AG09309 (cell line): ENCODE measurements at places on chromosomes 16 and 17.

GRCh38 chr16:27291106-27291505 is 22.5 kb upstream of the NSMCE1 start:
- DNase-seq, result no peak

DNA sequence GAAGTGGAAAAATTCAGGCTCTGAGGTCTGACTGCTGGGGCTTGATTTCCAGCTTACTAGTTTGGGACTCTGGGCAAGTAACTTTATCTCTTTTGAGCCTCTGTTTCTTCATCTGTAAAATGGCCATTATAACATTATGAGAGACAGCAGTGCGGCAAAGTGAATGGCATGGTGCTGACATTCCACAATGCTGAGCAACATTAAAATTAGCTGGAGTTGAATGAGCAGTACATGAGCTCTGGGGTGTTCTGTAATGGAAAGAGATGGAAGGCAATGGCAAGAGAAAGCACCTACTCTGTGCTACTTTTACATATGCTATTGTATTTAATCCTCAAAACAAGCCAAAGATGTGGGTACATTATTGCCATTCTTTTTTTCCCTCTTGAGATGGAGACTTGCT is 535.7 kb upstream of the CDH11 start:
- no peak for DNase-seq

DNA sequence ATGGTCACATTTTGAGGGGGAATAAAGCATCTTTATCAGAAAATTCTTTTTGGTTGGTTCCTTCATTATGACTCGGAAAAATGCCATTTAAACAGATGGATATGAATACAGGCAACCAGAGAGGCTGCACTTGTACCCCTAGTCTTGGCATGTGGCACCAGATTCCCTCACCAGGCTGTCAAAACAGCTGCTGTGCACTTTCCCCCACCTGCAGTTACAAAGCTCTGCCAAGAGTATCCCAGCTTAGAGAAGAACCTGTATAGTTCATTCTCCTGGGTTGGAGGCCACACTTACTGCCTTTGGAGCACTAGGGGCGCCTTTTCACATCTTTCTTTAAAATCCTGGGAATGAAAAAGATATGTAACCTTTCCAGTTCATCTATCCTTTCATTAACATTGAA is 190.3 kb downstream of the KIF2B start:
- DNase-seq, result no peak

- no peak for DNase-seq
These were observed 34.3 kb upstream of the ATP2C2 start for GRCh38 chr16:84334058-84334457.

GRCh38 chr16:57689762-57690558 is 4.6 kb upstream of the DRC7 start:
- no peak for DNase-seq

DNA sequence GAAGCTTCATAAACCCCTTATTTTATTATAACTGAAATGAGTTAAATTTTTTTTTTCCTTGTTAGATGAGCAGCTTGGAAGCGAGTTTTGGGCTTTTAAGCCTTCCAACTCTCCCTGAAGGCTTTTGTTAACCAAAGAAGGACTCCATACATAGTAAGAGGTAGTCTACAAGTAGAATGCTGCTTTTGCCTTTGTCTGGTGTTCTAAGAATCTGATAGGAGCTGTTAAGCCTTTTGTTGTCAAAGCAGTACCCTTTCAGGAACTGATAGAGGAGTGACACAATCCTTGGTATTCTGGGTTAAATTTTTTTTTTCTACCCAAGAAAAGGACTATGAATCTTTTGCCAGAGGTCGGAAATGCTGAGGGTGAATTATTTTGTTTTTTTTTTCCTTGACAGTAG is 26.1 kb downstream of the MAP2K4 start:
- DNase-seq, result no peak

- no peak for DNase-seq
These were observed 19.6 kb downstream of the ATF7IP2 start for GRCh38 chr16:10405386-10405939.

GRCh38 chr16:89015271-89015859 is 38.4 kb upstream of the CBFA2T3 start:
- no peak for DNase-seq

GRCh38 chr17:36196131-36196486 is 449 bp downstream of the CCL3L1 start:
- no peak for DNase-seq

GRCh38 chr16:64269756-64270155 is 852.1 kb downstream of the CDH11 start:
- DNase-seq, result no peak

DNA sequence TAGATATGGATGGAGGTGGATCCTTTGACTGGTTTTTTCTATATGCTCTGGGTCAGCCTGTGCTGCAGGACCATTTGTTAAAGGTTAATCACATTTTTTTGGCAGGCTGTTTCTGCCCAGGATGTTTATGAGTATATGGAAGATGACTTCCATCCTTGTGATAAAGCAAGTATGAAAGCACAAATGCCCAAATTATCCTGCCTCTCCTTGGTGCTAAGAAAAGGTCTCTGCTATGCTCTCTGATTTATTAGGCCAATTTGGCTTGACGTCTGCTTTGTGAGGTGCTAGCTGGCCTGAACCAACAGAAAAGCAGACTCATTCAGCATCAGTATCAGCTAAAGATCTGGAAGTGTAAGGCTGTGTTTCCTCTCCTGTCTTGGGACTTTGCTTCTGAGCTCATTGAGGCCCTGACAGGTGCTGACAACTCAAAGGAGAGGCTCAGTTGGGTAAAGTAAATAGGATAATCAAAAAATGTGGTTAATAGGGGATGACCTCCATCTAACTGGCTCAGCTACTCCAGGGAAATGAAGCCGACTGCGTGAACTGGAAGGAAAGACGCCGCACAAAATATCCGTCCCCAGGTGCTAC is 15.2 kb downstream of the ANKRD40 start:
- DNase-seq, result no peak

- DNase-seq, result no peak
These were observed 48.5 kb downstream of the ARHGAP27 start for GRCh38 chr17:45384047-45384788.

- no peak for DNase-seq
These were observed 32.8 kb upstream of the RASD1 start for GRCh38 chr17:17528696-17529652.

GRCh38 chr16:88759245-88759975 is 25.6 kb downstream of the PIEZO1 start:
- no peak for DNase-seq

GRCh38 chr17:78878871-78879527 is 24.0 kb downstream of the CEP295NL start:
- no peak for DNase-seq

GRCh38 chr16:49019831-49020230 is 261.8 kb downstream of the CBLN1 start:
- DNase-seq, result no peak

GRCh38 chr17:56838687-56839086 is 4.7 kb downstream of the DGKE start:
- DNase-seq, result no peak

DNA sequence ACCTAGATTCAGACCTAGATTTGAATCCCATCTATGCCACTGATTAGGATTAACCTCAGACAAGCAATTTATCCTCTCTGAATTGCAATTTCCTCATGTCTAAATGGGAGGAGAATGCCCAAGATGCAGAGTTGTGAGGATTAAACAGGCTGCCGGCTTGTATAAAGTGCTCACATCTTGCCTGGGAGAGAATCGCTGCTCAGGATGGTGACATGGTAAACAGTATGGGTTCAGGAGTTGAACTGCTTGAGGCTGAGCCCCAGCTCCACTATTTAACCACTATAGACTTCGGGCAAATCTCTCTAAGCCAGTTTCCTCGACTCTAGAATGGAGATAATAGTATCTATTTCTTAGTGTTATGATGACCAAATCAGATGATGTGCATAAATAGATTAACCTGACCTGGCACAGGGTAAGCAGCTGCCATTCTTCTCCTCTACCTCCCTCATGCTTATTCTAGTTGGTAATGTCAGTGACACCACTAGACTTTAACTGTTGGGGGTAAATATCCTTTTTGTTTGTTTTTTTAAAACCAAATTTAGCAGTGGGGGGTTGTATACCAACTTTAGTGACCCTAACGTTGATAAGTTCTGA is 732 bp upstream of the RPL27 start:
- no peak for DNase-seq

DNA sequence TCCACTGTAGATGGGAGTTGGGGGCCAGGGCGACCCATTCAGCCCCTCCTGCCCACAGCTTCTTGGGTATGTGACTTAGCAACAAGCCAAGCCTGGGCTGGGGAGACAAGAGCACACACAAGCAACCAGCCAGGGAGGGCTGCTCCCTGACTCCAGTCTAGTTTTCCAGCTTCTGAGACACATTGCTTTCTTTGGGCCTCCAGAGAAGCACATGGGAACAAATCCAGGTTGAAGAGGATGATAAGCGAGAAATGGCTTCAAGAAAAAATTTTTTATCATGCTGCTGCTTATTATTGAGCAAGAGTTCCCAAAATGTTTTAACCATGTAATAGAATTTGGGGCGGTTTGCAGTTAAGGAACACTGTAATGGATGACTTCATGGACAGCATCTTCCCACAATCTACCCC is 173.7 kb downstream of the SOX9 start:
- no peak for DNase-seq

- no peak for DNase-seq
These were observed 166.5 kb downstream of the AXIN2 start for GRCh38 chr17:65394811-65395472.

GRCh38 chr17:28488533-28489276 is 15.3 kb downstream of the SLC13A2 start:
- no peak for DNase-seq

GRCh38 chr17:69430488-69430887 is 16.0 kb downstream of the MAP2K6 start:
- no peak for DNase-seq

- peak; percentile 76 for DNase-seq
These were observed 15.0 kb downstream of the UTP18 start for GRCh38 chr17:51275381-51275780.

- peak; percentile 95 for DNase-seq
These were observed 94.9 kb downstream of the ANKRD11 start for GRCh38 chr16:89395150-89396142.

- DNase-seq, result no peak
These were observed 18.1 kb upstream of the DHX40 start for GRCh38 chr17:59547131-59547915.

DNA sequence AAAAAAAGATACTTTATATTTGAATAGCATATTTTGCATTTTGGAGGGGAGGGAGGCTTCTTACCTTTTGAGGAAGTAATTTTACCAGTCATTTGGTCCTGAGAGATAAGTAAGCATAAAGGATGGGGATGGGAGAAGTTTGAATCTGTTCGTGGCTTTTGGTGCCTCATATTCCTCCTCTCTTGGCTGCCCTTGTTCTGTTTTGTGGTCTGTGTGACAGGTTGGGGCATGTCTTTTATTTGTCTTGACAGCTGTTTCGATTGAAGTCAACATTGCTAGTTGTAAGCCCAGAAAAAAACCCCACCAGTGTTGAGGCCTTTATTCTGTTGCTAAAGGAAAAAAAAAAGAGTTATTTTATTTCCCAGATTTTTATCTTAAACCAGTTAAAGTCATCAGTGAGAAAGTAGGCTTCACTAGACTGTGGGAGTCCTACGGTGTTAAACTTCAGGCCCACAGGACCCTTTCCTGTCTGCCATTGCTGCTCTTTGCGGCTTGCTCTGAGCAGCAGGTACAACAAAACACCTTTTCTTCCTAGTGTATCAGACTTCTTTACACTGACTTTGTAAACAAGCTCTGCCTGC is 11.4 kb downstream of the SLC7A6 start:
- DNase-seq, result no peak

DNA sequence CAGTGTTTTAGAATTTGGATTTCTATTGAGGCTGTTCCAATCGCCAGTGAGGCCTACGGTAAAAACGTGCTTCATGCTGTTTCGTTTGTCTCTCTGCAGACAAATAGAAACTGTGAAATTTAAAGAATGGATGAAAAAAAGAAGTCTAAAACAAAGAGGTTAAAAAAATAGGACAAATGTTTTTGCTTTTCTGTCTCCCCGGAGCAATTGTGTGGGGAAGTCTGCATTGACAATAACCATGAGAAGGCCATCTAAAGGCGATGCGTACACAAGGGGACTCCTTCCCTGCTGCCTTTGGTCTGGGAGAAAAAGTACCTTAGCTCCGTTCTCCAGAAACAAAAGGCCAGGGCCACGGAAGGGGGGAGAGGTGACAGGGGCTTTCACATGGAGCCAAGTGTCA is 4.6 kb upstream of the ZFHX3 start:
- no peak for DNase-seq

DNA sequence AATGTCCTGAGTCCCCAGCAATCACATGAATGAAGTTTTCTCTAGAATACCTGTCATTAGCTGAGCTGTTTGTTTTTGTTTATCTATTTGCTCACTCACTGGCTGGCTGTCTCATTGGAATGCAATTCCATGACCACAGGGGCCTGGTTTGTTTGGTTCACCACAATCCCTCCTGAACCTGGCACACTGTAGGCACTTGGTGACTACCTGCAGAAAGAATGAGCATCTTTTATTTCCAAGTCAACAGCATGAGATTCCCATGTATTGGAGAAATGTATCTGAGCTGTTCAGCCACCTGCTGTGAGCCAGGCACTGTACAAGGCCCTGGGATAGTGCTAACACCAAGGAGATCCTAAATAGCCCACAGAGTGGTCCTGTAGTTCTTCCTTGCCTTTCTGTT is 345.1 kb downstream of the XYLT1 start:
- no peak for DNase-seq

DNA sequence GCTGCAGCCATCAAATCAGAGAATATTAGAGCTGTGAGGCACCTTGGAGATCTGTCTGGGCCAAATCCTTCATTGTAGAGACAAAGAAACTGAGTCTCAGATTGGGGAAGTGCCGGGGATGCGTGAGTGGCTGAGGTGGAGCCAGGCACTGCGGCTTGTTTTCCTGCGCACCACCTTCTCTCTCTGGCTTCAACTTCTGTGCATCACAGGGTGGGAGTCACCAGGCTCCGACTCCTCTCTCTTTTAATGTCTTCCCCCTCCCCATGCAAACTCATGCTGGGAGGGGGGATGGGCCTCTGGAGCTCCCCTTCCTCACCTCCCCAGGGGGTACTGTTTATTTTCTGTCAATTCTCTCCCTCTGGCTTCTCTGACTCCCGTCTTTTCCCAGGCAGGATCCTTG is 8.7 kb upstream of the ETV4 start:
- no peak for DNase-seq
